ENCODE measurements at places on chromosomes 6 and 20.

- DNase-seq = no peak
These were observed 144.0 kb upstream of the THBS2 start for GRCh38 chr6:169397684-169398083.

- DNase-seq = no peak
These were observed 171.2 kb upstream of the SUPT3H start for GRCh38 chr6:45548657-45549515.

- no peak for DNase-seq
These were observed 212.6 kb upstream of the MOCS1 start for GRCh38 chr6:40146902-40147301.

GRCh38 chr6:339480-339879, 47.2 kb downstream of the DUSP22 start:
- no peak for DNase-seq
